ENCODE measurements at places on chromosomes 12 and 14.

- H3K36me3 ChIP-seq: no peaks in the 10 kb centered on the region
- H3K27me3 ChIP-seq: no peaks in the 10 kb centered on the region
- peak within 1 kb of the TSS; percentile 61 for H3K4me3 ChIP-seq
- peaks cover 28% of the 10 kb centered on the region for H3K4me1 ChIP-seq
- no peak within 1 kb of the TSS for H3K27ac ChIP-seq
- DNase-seq: no peak
Measured at GRCh38 chr14:105168496-105168978, at the start of gene JAG2. Gene JAG2 (minus strand): TSS chr14:105168776. CDS start chr14:105168420, 356 bp downstream.

GRCh38 chr12:51504851-51505250 lies 80.2 kb downstream of the SLC4A8 start:
- no peak overlapping the region for H3K27ac ChIP-seq
- no peaks in the 10 kb centered on the region for H3K36me3 ChIP-seq
- no peaks in the 10 kb centered on the region for H3K4me1 ChIP-seq
- no peaks in the 10 kb centered on the region for H3K27me3 ChIP-seq

GRCh38 chr12:4275870-4276301 lies 2.3 kb downstream of the CCND2 start:
- peaks cover 89% of the 10 kb centered on the region for H3K27me3 ChIP-seq
- H3K36me3 ChIP-seq: no peaks in the 10 kb centered on the region
- no peak overlapping the region for H3K4me3 ChIP-seq
- no peak overlapping the region for H3K27ac ChIP-seq

GRCh38 chr12:77477907-77478533 lies 352.7 kb upstream of the NAV3 start:
- H3K4me1 ChIP-seq: no peaks in the 10 kb centered on the region
- H3K4me3 ChIP-seq: no peak overlapping the region
- no peaks in the 10 kb centered on the region for H3K36me3 ChIP-seq
- no peaks in the 10 kb centered on the region for H3K27me3 ChIP-seq

DNA sequence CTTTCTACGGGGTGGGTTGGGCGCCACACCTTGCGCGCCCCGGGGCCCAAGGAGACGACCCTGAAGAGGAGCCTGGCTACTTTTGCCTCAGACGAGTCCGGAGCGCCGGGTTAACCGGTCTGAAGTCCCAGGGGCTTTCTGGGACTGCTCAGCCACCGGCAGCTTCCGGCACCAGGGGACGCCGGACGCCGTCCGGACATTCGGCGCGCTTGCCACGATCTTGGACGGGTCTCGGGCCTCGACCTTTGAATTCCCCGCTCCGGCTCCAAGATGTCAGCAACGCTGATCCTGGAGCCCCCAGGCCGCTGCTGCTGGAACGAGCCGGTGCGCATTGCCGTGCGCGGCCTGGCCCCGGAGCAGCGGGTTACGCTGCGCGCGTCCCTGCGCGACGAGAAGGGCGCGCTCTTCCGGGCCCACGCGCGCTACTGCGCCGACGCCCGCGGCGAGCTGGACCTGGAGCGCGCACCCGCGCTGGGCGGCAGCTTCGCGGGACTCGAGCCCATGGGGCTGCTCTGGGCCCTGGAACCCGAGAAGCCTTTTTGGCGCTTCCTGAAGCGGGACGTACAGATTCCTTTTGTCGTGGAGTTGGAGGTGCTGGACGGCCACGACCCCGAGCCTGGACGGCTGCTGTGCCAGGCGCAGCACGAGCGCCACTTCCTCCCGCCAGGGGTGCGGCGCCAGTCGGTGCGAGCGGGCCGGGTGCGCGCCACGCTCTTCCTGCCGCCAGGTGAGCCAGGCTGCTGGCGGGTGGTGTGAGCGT lies at the start of gene ACOT4:
TSS of gene ACOT4 (plus strand) at position 184 of the 760 bp plus-strand sequence. CDS start at position 271, 87 bp downstream.
- peak within 1 kb of the TSS; percentile 54 for H3K4me3 ChIP-seq
- no peaks in the 10 kb centered on the region for H3K4me1 ChIP-seq
- H3K27ac ChIP-seq: no peak within 1 kb of the TSS
- H3K27me3 ChIP-seq: no peaks in the 10 kb centered on the region

DNA sequence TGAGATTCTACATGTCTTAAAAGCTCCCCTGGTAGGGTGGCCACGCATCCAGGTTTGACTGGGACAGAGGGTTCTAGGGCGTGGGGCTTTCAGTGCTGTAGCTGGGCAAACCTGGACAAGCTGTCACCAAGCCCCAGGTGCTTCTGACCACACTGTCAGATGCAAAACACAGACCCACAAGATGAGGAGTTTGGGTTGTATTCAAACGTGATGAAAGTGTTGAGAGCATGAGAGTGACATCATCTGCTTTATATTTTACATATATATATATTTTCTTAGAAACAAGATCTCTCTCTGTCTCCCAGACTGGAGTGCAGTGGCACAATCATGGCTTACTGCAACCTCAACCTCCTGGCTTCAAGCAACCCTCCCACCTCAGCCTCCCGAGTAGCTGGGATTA lies 210.1 kb downstream of the DPF3 start:
- no peak for DNase-seq
- peaks cover 52% of the 10 kb centered on the region for H3K27me3 ChIP-seq
- no peaks in the 10 kb centered on the region for H3K4me1 ChIP-seq
- no peak overlapping the region for H3K4me3 ChIP-seq
- H3K36me3 ChIP-seq: no peaks in the 10 kb centered on the region

DNA sequence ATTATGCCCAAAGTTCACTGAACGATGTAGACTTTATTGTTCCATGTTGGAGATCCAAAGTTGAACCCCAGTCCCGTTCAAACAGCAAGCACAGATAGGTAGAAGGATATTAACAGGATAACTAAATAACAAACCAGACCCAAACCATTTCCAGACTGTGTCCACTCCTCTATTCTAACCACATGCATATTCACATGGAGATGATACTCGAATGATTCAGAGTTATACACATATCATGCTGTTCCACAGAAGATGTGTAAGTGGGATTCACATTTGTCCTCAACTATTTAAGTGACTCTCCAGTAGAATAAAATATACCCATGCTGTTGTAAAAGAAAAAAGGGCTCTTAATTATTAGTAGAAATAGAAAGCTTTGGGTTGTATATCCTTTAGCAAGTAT lies 185.9 kb downstream of the ITPR2 start:
- no peak overlapping the region for H3K27ac ChIP-seq
- no peaks in the 10 kb centered on the region for H3K36me3 ChIP-seq
- no peak overlapping the region for H3K4me3 ChIP-seq
- H3K4me1 ChIP-seq: peaks cover 12% of the 10 kb centered on the region
- no peaks in the 10 kb centered on the region for H3K27me3 ChIP-seq

GRCh38 chr12:106840243-106840642 lies 65.8 kb downstream of the RIC8B start:
- H3K4me3 ChIP-seq: no peak overlapping the region
- H3K4me1 ChIP-seq: peaks cover 16% of the 10 kb centered on the region
- H3K27ac ChIP-seq: peak overlapping the region; percentile 43
- H3K27me3 ChIP-seq: no peaks in the 10 kb centered on the region
- peak; percentile 73 for DNase-seq
- no peaks in the 10 kb centered on the region for H3K36me3 ChIP-seq

DNA sequence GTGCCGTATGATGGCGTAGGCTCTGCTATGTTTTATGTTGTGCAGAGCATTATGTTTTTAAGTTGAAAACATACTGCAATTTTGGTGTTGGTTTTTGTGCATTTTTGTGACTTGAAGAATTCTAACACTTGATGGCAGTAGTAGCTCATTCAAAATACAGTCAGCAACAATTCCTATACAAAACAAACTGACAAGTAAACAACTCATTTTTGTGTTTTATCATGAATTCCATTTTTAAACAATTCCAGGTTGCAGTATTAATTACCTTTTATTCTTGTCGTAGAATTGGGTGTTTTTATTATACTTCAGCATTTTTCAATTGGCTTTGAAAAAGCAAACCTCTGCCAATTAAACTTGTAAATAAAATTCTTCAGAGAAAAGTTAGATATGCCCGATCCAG lies 4.1 kb upstream of the CCER1 start:
- no peak overlapping the region for H3K4me3 ChIP-seq
- H3K27me3 ChIP-seq: no peaks in the 10 kb centered on the region
- no peaks in the 10 kb centered on the region for H3K4me1 ChIP-seq
- no peak overlapping the region for H3K27ac ChIP-seq
- no peaks in the 10 kb centered on the region for H3K36me3 ChIP-seq

- H3K27me3 ChIP-seq: no peaks in the 10 kb centered on the region
- H3K4me3 ChIP-seq: no peak overlapping the region
- H3K4me1 ChIP-seq: peaks cover 43% of the 10 kb centered on the region
Measured at GRCh38 chr12:124548854-124549378, 18.5 kb downstream of the NCOR2 start.

GRCh38 chr12:79547735-79548609 lies 142.8 kb downstream of the PAWR start:
- H3K27me3 ChIP-seq: no peaks in the 10 kb centered on the region
- H3K27ac ChIP-seq: peak overlapping the region; percentile 99
- peaks cover 31% of the 10 kb centered on the region for H3K36me3 ChIP-seq
- H3K4me1 ChIP-seq: peaks cover 67% of the 10 kb centered on the region
- peak; percentile 70 for DNase-seq
- H3K4me3 ChIP-seq: peak overlapping the region; percentile 37

DNA sequence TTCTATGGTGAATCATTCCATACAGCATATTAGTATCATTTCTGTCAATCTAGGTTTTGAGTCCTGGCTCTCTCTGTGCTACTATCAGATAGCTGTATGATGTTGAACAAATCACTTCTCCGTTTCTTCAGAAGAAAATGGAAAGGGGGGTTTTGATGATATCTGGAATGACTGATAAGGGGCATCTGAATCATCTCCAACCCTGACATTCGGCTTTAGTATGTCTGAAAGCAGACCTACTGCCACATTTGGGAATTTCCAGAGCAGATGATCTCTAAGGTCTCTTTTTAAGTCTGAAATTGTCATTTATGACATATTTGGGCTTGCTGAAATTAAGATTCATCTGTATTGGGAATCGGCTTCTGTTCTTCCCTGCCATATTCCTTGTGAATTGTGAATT lies 10.1 kb downstream of the MLF2 start:
- 0 out of 2 replicates have a peak, but pooled peaks cover 9% of the 10 kb centered on the region for H3K4me1 ChIP-seq
- no peak for DNase-seq
- no peaks in the 10 kb centered on the region for H3K36me3 ChIP-seq
- no peaks in the 10 kb centered on the region for H3K27me3 ChIP-seq

- 0 out of 2 replicates have a peak, but pooled peaks cover 10% of the 10 kb centered on the region for H3K36me3 ChIP-seq
- no peak overlapping the region for H3K4me3 ChIP-seq
- DNase-seq: no peak
- no peaks in the 10 kb centered on the region for H3K27me3 ChIP-seq
- H3K4me1 ChIP-seq: peaks cover 3% of the 10 kb centered on the region
- no peak overlapping the region for H3K27ac ChIP-seq
Measured at GRCh38 chr12:11840366-11840765, 190.9 kb downstream of the ETV6 start.

DNA sequence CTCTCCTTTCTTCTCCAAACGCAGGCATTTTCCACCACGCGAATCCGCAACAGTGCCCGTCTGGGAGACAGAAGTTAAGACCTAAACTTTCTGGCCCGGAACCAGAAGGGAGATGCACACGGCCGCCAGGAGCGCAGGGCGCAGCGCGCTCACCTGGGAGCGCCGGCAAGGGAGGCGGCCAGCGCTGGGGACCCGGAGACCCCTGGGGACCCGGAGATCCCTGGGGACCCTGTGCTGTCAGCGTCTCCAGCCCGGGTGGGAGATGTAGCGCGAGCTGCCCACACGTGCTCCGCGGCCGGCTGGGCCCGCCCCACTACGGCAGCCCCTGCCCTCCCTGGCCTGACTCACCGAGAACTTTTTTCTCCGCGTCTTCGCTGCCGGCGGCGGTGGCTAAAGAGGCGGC lies 620 bp downstream of the YBX3 start:
- no peak for DNase-seq
- no peaks in the 10 kb centered on the region for H3K27me3 ChIP-seq
- H3K36me3 ChIP-seq: peaks cover 17% of the 10 kb centered on the region
